ENCODE measurements at places on chromosomes 11 and 22. TPM values are rescaled to one million over a fixed set of nuclear protein-coding genes. Genes with fewer than 3 reads are reported as not detected.

TNRC6B gene
- 27.2 TPM for total RNA-seq

RAB39A gene
- 6.2 TPM for total RNA-seq

PTPMT1 gene
- 76.8 TPM for total RNA-seq

OR8G5 gene
- not detected for total RNA-seq

CRYBB2 gene
- total RNA-seq: not detected

MPPED2 gene
- 3.7 TPM for total RNA-seq

OR5AP2 gene
- not detected for total RNA-seq

KDM4E gene
- total RNA-seq: not detected

PRDM10 gene
- 4.3 TPM for total RNA-seq

TRPM5 gene
- total RNA-seq: not detected

Data from SK-MEL-5 (cell line).